Left renal cortex interstitium (tissue), 4 donors: ENCODE measurements at places on chromosomes 16 and 17. TPM values are rescaled to one million over a fixed set of nuclear protein-coding genes. Genes with fewer than 3 reads are reported as not detected.

SHCBP1 gene
- 8.3 TPM for polyA plus RNA-seq

GRCh38 chr16:74521691-74522090 is 85.2 kb downstream of the GLG1 start:
- no peak for DNase-seq

GRCh38 chr17:56681561-56682266 is 88.2 kb downstream of the NOG start:
- DNase-seq: no peak

DNA sequence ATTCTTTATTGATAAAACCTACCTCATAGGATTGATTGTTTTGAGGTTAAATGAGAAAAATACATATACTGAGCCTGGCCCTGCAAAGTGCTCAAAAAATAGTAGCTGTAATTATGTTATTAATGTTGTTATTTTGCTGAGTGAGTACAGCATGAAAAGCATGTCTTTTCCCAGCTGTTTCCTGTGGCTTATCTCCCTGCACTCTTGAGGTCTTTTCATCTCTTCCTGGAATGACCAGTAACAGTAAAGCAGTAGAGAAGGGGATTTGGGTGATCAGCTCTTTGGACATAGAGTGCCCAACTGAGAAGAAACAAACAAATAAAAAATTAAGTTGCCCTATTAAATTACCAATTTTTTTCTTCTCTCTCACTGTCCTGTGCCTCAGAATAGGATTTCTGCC is 53.7 kb downstream of the NFAT5 start:
- DNase-seq: no peak

DNA sequence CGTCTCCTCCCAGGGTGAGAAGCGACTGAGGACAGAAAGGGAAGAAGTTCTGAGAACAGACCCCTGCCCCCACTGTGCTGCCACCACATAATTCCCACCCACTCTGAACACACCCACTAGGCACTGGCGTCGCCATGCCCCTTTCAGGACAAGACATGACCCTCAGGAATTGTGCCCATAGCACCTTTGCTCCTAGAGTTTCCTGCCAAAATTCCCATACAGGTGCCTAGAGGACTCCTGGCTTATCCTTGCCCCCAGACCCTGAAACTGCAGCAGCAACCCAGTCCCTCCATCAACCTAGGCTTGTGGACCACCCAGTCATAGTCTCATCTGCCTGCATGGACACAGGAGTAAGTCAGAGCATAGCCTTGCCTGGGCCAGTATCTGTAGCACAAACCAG is 157.7 kb upstream of the ZNF267 start:
- no peak for DNase-seq

- DNase-seq: no peak
Observed at GRCh38 chr17:63304704-63305261, 141.3 kb downstream of the CYB561 start.

DNA sequence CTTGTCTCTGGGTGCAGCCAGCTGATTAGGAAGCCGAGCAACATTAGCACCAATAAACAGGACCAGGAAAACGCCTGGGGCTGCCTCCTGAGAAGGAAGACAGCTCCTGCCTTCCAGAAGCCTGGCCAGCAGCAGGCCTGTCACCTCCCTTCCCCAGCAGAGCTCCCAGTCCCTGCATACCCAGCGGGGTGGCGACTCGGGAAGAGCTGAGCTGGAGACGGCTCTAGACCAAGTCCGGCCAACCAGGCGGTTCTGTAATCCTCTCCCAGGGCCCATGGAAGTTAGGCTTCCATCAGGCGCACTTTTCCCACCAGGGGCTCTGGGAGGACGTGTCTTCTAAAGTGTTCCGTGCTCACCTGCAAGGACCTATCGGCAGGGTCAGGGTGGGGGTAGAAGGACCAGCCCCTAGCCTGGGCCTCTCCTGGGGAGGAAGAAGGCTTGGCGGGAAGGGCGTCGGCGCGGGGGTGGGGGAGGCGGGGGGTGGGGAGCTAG is 12.0 kb upstream of the CLUH start:
- no peak for DNase-seq
